Cortex of kidney (tissue), 1 donor: ENCODE measurements at places on chromosomes 7 and 10.

DNA sequence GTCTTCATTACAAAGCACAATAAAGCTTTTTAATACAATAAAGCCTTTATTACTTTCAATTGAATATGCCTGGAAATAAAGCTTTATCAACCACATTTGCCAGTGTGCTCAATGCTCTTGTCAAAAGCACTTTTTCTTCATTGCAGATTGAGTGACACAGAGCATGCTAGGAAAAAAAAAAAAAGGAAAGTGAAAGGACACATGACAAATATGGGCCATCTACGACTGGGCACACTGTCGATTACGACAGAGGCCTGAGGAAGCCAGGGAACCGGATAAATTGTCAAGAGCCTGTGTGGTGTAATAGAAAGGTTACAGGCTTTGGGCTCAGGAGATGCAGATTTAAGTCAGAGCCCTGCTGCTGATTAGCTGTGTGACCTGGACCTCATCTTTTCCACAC lies 84.8 kb upstream of the LRGUK start:
- no peak for DNase-seq

GRCh38 chr10:123380491-123381085 lies 226.4 kb downstream of the BUB3 start:
- no peak for DNase-seq

DNA sequence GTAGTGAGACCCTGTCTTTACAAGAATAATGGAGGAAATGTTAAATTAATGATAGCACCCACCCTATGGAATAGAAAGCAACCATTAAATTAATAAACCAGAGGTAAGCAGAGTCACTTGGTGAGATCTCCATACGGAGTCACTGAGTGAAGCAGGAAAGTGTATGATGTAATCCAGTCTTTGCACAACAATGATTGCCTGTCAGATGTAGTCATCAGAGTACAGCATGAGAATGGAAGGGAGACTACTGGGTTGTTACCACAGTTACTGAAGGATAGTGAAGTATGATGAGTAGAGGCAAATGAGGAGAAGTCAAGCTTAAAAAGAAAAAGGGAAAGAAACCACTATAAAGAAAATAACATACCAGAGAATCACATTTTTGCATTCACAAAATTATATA lies 371.9 kb upstream of the SHH start:
- no peak for DNase-seq

DNA sequence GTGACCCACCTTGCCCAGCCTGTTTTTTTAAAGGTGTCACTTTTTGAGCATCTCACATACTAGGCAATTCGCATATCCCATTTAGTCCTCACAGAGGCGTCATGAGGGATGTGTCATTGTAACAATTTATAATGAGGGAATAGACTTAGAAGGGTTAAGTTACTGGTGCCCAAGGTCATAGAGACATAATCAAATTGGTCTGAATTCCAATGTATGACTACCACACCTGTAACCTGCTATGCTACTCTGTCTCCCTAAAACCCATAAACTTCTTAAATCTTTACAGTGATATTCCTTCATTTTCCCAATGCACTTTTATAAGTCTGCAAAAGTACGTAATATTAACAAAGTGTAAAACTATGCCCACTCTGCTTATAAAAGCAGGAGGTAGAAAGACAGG lies 7.1 kb downstream of the ZMYND11 start:
- DNase-seq = no peak

DNA sequence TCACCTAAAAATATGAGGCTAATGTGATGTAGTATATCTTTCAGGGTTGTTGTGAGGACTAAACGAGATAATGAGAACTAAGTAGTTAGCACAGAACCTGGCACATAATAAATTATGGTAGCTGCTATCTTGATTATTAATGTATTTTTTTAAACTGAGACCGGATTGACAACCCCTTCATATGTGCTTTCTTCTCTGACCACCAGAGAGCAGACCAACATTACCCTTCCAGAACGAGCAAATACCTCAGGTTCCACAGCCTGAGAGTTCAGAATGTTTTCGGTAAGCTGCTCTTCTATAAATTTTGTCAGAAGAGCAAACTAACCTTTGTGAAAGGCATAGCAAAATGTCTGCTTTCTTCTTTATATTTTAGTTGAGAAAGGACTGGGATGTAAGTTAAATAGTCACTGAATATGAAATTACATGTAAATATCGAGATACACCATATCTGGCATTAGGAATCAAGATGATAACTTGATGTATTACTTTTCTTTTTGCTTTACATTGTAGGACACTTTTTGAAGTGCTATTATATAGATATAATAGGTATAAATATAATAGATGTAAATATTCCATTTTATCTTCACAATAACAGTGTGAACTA lies 13.6 kb upstream of the BPGM start:
- no peak for DNase-seq

DNA sequence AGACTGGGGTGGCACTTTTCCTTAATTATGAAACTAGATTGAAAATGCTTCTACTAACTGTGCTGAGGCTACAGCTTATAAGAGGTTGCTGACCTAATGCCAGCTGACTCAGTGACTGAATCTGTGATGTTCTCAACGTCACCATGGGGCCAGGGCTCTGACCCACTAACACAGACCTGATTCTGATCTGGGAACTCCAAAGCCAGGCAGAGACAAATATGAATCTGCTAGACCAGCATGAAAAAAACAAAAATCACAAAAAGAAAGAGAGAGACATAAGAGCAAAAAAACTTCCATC lies 16.1 kb downstream of the USP6NL start:
- no peak for DNase-seq

DNA sequence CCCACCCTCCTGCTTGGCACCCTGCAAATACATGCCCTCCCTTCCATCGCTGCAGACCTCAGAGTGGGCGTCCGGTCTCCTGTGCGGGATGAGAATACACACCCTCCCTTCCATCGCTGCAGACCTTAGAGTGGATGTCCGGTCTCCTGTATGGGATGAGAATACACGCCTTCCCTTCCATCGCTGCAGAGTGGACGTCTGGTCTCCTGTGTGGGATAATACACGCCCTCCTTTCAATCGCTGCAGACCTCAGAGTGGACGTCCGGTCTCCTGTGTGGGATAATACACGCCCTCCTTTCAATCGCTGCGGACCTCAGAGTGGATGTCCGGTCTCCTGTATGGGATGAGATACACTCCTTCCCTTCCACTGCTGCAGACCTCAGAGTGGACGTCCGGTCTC lies 128.1 kb downstream of the VIPR2 start:
- DNase-seq = no peak

- DNase-seq = no peak
Observed at GRCh38 chr7:110105840-110106239, 985.1 kb upstream of the LRRN3 start.

DNA sequence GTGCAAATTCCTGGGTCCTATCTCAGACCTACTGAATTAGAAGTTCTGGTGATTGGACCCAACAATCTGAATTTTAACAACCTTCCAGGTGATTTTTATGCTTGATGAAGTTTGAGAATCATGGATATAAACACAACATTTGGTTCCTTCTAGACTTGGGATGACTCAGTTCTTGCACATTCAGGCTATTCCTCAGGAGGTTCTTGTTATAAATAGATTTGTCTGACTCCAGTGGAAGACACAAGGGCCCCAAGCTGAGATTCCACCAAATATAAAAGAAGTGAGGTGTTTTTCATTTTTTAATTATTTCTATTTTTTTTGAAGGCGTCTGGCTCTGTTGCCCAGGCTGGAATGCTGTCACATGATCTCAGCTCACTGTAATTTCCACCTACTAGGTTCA lies 9.4 kb upstream of the TAS2R16 start:
- no peak for DNase-seq

- DNase-seq = no peak
Observed at GRCh38 chr7:2146676-2147472, 85.9 kb downstream of the MAD1L1 start.

GRCh38 chr7:123750389-123751230 lies 1.8 kb upstream of the WASL start:
- no peak for DNase-seq

- no peak for DNase-seq
Observed at GRCh38 chr10:48880016-48880705, 59.5 kb downstream of the LRRC18 start.

- no peak for DNase-seq
Observed at GRCh38 chr10:52256832-52257691, 57.0 kb upstream of the DKK1 start.

DNA sequence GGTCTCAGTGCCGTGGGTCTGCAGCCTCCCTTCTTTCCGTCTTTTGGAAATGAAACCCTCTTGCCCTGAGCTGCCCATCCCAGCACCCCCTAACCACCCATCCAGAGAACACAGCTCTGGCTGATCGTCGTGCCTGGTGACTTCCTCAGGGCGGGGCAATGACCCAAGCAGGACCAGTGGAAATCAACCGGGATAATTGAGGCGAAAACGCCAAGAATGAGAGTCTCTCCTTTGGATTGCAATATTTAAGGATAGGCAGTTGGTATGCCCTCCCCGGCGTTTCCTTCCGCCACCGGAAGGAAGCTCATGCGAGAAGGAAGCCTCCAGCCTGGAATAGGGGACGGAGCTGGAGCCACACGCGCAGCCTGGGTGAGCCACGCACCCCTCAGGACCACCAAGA lies 73.7 kb upstream of the PFKP start:
- no peak for DNase-seq

DNA sequence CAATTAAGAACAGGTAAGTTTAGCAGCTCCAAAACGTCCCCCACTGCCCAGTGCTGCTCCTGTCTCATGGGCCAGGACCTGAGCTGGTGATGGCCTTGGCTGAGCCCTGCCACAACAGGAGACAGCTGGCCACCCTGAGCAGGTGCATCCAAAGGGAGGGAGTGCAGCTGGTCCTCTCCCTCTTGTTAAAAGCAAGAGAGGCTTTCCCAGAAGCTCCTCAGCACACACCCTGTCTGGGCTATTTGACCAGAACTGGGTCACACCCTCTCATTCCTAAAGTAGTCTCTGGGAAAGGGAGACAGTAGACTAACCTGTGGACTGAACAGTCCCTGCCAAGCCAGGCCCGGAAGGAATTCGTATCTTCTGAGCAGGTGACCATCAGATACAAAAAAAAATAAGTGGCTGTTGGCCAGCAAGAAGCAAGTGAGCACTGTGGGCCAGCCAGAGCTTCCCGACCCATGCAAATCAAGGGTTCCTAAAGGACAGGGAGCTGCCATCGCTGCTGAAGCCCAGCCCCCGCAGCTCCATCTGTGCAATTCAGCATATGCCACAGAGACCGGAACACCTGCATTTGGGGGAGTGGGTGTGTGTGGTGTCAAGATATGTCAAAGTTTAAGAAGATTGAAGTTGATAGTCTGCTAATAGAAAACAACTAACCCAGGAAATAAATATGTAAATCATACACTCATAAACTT lies 2.1 kb upstream of the TMEM72 start:
- no peak for DNase-seq

DNA sequence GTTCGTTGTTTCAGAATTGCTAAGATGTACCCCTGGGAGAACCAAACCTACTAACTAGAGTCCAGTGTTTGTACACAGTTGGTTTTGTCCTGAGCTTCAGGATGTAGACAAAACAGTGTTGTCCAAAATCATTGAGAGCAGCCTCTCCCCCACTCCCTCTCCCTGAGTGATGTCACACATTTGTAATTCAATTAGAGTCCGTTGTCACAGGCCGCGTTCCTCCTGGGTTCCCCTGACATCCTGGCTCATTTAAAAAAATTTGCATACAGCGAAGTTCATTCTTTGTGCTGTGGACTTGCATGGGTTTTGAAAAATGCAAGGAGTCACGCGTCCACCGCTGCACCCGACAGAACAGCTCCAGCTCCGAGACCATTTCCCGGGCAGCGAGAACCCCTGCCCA lies 10.3 kb downstream of the GRIFIN start:
- DNase-seq = no peak

DNA sequence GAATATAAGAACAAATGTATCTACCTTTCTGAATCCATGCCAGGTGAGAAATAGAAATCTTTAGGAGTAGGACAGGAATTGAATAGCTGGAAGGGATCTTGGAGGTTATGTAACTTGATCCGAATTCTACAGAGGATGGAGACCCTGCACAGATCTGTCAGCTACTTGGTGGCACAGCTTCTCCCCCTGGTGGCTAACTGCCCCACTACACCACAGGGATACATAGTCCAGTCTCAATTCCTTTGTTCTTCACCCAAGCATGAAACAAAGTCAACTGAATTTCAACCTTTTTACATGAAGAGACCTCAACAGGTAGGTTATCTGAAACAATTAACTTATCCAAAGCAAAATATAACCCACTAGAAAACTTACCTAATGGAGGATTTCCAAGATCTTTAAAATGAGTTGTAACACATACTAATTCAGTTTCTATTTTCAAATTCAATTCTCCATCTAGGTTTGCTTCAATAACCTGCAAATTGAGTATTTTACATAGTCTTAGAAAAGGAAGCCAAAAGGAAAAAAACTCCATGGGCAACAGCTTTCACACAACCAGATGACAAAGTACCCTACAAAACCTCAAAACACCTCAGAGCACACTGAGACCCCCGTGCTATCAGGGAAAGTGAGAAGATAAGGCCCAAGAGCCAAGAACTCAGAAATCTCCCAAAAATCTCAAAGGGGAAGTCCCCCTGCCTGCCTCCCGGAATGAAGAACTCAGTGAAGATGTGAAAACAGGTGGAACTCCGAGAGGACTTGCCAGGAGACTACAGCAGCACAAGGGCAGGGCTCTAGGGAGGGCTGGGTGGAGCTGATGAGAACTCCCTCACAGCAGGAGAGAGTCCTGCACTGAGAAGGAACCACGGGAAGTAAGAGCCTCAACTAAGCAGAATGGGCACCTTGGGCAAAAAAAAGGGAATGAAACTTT lies 10.3 kb downstream of the HUS1 start:
- no peak for DNase-seq

GRCh38 chr10:34033078-34033477 lies 698.6 kb upstream of the NRP1 start:
- no peak for DNase-seq

- no peak for DNase-seq
Observed at GRCh38 chr10:98312822-98313221, 44.8 kb upstream of the LOXL4 start.

DNA sequence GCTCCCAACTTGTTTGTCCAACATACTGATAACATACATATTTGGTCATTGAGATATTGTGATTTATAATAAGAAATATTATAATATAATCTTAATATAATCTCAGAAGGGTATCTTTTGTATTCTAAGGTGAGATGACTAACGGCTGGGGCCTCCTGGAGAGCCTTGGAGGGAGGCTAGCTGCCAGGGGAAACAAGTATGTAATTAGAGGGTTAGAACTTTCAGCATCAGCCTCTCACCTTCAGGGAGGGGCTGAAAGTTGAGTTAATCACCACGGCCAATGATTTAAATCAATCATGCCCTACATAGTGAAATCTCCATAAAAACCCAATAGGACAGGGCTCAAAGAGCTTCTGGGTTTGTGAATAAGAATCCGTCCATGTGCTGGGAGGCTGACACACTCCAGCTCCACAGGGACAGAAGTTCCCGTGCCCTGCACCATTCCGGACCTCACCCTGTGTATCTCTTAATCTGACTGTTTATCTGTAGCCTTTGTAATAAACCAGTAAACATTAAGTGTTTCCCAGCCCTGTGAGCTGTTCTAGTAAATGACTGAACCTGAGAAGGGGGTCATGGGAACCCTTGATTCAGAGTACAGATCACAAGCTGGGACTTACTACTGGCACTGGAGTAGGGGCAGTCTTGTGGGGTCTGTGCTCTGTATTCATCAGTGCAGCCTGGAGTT lies 86.3 kb upstream of the STEAP1B start:
- no peak for DNase-seq
